Pancreas (tissue), 10 donors: ENCODE measurements at places on chromosomes 2 and 18. TPM values are rescaled to one million over a fixed set of nuclear protein-coding genes. Genes with fewer than 3 reads are reported as not detected.
A peak's percentile ranks its signal among the peaks of the same experiment; 100 is the strongest.

DNA sequence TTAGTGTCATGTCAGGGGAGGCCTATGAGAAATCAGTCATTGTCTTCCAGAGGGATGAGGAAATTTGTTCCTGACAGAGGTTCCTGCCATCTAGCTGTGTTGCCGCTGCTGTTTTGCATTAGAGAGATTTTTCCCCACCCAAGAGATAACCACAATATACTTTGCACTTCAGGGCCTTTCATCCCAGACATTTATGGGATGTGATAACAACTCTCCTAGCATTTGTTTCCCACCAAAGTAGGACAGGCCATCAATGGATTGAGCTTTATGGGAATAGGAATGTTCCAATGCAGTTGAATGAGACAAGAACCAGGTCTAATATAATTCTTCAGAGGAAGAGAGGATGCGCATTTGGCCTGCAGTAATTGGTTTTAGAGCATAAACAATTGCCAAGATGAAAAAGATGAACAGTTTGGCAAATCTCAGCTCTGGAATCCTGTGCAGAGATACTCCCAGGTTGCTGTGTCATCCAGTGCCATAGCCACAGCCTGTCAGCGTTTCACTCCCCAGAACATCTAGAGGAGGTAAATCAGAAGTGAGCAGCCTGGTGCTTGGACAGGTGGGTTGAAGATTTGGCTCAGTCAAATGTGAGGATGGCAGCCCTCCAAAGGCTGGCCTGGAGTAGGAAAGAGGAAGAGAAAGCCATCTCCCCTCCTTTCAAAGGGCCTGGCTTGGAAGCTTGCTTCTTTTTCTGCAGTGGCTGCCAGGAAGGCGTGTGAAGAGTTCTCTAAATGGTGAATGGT is 93.7 kb upstream of the SETBP1 start:
- H3K4me1 ChIP-seq = no peaks in the 10 kb centered on the region
- no peaks in the 10 kb centered on the region for H3K36me3 ChIP-seq
- no peak overlapping the region for H3K4me3 ChIP-seq
- H3K27ac ChIP-seq = no peak overlapping the region
- no peak for DNase-seq

The ANTXR1 gene
- 2.5 TPM for total RNA-seq

- H3K27me3 ChIP-seq = no peaks in the 10 kb centered on the region
- no peaks in the 10 kb centered on the region for H3K36me3 ChIP-seq
- no peak overlapping the region for H3K4me3 ChIP-seq
- peaks cover 13% of the 10 kb centered on the region for H3K4me1 ChIP-seq
- no peak overlapping the region for H3K27ac ChIP-seq
- DNase-seq = no peak
These were observed 12.0 kb downstream of the UGP2 start for GRCh38 chr2:63853527-63854310.

The KLHL14 gene
- not detected for total RNA-seq

GRCh38 chr18:64444819-64445218 is 295.9 kb upstream of the LINC00305 start:
- H3K36me3 ChIP-seq = no peaks in the 10 kb centered on the region
- H3K4me3 ChIP-seq = no peak overlapping the region
- no peaks in the 10 kb centered on the region for H3K27me3 ChIP-seq

- no peak overlapping the region for H3K4me3 ChIP-seq
- H3K36me3 ChIP-seq = no peaks in the 10 kb centered on the region
- H3K4me1 ChIP-seq = no peaks in the 10 kb centered on the region
- peak overlapping the region; percentile 40 for H3K27ac ChIP-seq
- no peaks in the 10 kb centered on the region for H3K27me3 ChIP-seq
These were observed 34.4 kb upstream of the SH3BP4 start for GRCh38 chr2:234917211-234917975.

DNA sequence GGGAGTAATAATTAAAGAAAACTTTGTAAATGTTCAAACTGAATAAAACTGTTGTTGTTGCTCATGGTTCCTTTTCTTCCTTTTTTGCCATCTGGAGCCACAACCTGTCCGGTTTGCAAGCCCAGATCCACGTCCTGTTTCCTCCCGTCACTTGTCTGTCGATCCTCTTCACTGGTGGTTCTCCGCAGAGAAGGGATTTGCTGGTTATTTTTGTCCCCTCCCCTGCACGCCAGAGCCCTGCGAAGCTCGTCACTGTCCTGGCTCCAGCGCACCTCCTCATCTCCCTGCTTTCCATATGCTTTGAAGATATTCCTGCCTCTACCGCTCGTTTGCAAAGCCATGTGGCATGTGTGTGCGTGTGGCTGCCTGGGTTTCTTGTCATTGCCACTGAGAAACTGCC is 461.4 kb downstream of the RNF144A start:
- no peak for DNase-seq
- peaks cover 12% of the 10 kb centered on the region for H3K4me1 ChIP-seq
- H3K4me3 ChIP-seq = no peak overlapping the region
- no peaks in the 10 kb centered on the region for H3K27me3 ChIP-seq
- no peaks in the 10 kb centered on the region for H3K36me3 ChIP-seq
- H3K27ac ChIP-seq = no peak overlapping the region

The RSAD2 gene
- 1.9 TPM for total RNA-seq

- peaks cover 23% of the 10 kb centered on the region for H3K36me3 ChIP-seq
- H3K4me1 ChIP-seq = no peaks in the 10 kb centered on the region
- DNase-seq = no peak
- no peak overlapping the region for H3K27ac ChIP-seq
These were observed 29.6 kb upstream of the ORC2 start for GRCh38 chr2:200993097-200993496.

The NT5DC4 gene
- total RNA-seq = not detected

DNA sequence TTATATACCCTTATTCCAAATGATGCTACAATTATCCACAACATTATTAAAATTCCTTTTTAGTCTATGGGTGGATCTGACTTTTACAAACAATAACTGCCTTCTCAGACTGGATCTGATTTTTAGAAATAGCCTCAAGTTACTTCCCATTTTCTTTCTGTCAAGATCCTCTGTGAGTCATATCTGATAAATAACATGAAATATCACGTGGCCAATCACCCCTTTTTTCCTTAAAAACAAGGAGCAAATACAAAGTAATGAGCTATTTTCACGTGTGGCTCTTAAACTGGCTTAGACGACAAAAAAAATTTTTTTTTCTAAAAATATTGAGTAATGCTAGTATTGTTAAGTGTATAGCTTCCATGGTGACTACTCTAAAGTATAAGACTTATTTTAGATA is 6.7 kb downstream of the PELI1 start:
- H3K27me3 ChIP-seq = no peaks in the 10 kb centered on the region
- no peaks in the 10 kb centered on the region for H3K36me3 ChIP-seq
- H3K4me3 ChIP-seq = no peak overlapping the region
- no peak overlapping the region for H3K27ac ChIP-seq
- DNase-seq = no peak
- no peaks in the 10 kb centered on the region for H3K4me1 ChIP-seq

DNA sequence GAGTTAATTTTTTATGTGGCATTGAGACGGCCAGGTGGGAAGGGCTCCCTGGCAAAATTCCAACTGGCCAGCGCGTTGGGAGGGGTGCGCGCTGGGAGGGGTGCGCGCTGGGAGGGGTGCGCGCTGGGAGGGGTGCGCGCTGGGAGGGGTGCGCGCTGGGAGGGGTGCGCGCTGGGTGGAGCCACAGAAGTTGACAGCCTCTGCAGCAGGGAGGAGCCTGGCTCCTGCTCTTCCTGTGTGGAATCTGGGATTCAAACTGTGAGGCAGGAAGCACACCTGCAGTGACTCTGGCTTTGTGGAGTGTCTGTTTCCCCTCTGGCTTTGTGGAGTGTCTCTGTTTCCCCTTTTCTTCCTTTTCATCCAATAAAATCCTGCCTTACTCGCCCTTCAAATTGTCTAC is 147.9 kb upstream of the CBLN2 start:
- H3K36me3 ChIP-seq = no peaks in the 10 kb centered on the region
- H3K27ac ChIP-seq = no peak overlapping the region
- no peaks in the 10 kb centered on the region for H3K4me1 ChIP-seq
- DNase-seq = peak; percentile 13
- peak overlapping the region; percentile 22 for H3K4me3 ChIP-seq
- peaks cover under 1% of the 10 kb centered on the region for H3K27me3 ChIP-seq

DNA sequence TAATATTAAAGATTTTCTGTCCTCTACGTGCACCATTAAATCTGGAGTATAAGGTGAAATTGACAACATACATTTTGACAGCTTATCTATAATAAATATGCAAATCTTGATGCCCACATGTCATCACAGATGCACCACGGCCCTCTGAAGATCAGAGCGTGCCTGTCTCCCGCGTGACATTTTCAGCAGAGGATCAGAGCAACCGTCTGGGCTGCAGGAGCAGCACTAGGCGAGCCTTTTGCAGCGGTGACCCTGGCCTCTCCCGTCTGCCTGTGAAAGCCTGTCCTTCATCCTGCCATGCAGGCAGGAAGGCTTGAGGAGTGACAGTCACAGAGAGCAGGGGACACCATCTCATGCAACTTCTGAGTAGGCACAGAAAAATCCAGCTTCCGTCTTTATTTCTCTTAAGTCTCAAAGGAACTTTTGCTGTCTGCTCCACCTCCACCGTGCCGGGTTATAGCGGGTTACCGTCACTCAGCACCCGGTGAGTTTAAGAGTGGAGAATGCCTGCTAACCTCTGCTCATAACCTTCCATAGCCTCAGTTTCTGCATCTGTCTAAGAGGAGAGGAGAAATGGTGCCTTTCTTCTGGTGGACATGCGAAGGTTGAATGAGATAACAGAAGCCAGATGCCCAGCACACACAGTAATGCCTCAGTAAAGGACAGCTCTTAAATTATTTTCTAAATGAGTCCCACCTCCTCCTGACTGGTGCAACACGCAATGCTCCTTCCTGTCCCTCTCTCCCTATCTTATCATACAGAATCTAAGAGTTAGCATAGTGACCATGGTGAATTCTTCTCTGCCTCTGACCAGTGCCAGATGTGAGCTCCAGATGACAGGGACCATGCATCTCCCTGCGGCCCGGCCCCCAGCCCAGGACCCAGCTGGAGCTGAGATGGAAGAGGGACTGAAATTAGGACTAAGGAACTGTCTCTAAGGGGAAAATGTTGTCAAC is 43.8 kb downstream of the CELF4 start:
- no peak for DNase-seq
- no peak overlapping the region for H3K4me3 ChIP-seq
- no peaks in the 10 kb centered on the region for H3K4me1 ChIP-seq
- H3K27me3 ChIP-seq = no peaks in the 10 kb centered on the region
- no peaks in the 10 kb centered on the region for H3K36me3 ChIP-seq

GRCh38 chr2:62216616-62217015 is 20.7 kb downstream of the B3GNT2 start:
- peaks cover 50% of the 10 kb centered on the region for H3K4me1 ChIP-seq
- H3K27ac ChIP-seq = no peak overlapping the region
- H3K4me3 ChIP-seq = no peak overlapping the region
- no peaks in the 10 kb centered on the region for H3K36me3 ChIP-seq
- no peaks in the 10 kb centered on the region for H3K27me3 ChIP-seq

- no peaks in the 10 kb centered on the region for H3K27me3 ChIP-seq
- H3K4me3 ChIP-seq = no peak overlapping the region
These were observed 332.3 kb upstream of the FIGN start for GRCh38 chr2:164068063-164068462.

DNA sequence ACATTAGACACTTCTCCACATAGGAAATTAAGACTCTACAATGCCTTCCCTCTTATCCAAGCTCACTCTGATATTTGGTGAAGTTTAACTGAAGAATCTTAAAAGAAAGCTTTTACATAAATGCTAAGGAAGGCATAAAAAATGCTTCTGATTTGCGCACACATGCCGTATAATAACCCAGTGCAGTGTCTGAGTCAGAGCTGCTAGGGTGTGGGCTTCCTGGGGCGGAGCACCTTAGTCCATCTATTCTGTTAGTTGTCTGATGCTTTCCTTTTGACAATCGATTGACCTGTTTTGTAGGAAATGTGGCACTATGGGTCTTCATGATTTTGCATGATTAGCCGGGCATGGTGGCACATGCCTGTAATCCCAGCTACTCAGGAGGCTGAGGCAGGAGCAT is 231.5 kb downstream of the AFF3 start:
- no peaks in the 10 kb centered on the region for H3K27me3 ChIP-seq
- H3K4me1 ChIP-seq = no peaks in the 10 kb centered on the region
- no peak for DNase-seq
- no peaks in the 10 kb centered on the region for H3K36me3 ChIP-seq
- H3K27ac ChIP-seq = no peak overlapping the region

The ADAM23 gene
- total RNA-seq = 0.67 TPM

The GRHL1 gene
- 2.5 TPM for total RNA-seq

GRCh38 chr2:189517847-189518535 is 62.6 kb downstream of the SLC40A1 start:
- no peaks in the 10 kb centered on the region for H3K36me3 ChIP-seq
- H3K4me1 ChIP-seq = peaks cover 14% of the 10 kb centered on the region
- H3K27me3 ChIP-seq = no peaks in the 10 kb centered on the region
- DNase-seq = no peak

- DNase-seq = no peak
- no peaks in the 10 kb centered on the region for H3K36me3 ChIP-seq
- H3K27ac ChIP-seq = no peak overlapping the region
These were observed 218.6 kb downstream of the KCNE4 start for GRCh38 chr2:223270548-223270947.

GRCh38 chr2:218301176-218301819 is 9.0 kb upstream of the TMBIM1 start:
- H3K4me3 ChIP-seq = no peak overlapping the region
- peaks cover 6% of the 10 kb centered on the region for H3K4me1 ChIP-seq
- no peaks in the 10 kb centered on the region for H3K36me3 ChIP-seq
- DNase-seq = peak; percentile 86

The GKN2 gene
- not detected for total RNA-seq

The SETBP1 gene
- 17.5 TPM for total RNA-seq

DNA sequence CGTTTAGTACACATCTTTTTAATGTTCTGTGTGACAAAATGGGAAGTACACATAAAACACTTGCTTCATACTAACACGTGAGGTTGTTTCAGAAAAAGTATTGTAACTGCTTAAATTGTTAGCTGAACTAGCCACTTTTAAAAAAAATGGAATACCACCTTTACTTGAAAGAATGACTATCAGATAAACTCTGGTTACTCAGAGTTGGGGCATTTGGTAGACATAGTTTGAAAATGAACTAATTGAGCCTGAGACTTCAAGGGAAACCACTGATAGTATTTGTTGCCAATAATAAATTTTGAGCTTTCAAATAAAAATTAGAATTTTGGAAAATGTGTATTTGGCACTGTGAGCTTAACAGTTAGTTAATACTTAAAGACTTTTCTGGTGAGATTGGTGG is 103.0 kb upstream of the FBXO11 start:
- H3K27me3 ChIP-seq = no peaks in the 10 kb centered on the region
- H3K4me3 ChIP-seq = no peak overlapping the region
- no peaks in the 10 kb centered on the region for H3K4me1 ChIP-seq
- no peak for DNase-seq

DNA sequence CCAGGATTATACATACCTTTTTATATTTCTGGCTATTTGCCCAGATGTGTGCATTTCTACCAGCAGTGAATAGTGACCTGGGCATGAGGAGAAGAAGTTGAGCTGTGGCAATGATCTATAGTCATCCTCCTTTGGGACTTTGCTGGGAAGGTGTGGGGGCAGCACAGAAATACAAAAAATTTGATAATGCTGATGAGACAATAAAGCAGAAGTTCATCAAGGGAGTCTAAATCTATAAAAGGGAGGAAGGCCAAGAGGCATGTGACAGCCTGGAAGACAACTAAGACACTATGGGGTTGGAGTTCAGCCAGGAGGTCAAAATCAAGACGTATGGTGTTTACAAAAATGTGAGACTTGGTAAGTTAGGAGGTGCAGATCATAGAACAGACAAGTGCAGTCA is 52.2 kb downstream of the FSHR start:
- no peak for DNase-seq
- H3K27me3 ChIP-seq = no peaks in the 10 kb centered on the region
- H3K4me1 ChIP-seq = no peaks in the 10 kb centered on the region
- no peaks in the 10 kb centered on the region for H3K36me3 ChIP-seq

- no peak for DNase-seq
- peaks cover 48% of the 10 kb centered on the region for H3K4me1 ChIP-seq
- no peak overlapping the region for H3K4me3 ChIP-seq
- no peaks in the 10 kb centered on the region for H3K36me3 ChIP-seq
- peak overlapping the region; percentile 75 for H3K27ac ChIP-seq
- H3K27me3 ChIP-seq = no peaks in the 10 kb centered on the region
These were observed 25.2 kb downstream of the CAB39 start for GRCh38 chr2:230737791-230738226.
